Midbrain (tissue), 1 donor: ENCODE measurements at places on chromosomes 7 and 10.

GRCh38 chr7:12004581-12004980 lies 172.6 kb upstream of the THSD7A start:
- DNase-seq = no peak

DNA sequence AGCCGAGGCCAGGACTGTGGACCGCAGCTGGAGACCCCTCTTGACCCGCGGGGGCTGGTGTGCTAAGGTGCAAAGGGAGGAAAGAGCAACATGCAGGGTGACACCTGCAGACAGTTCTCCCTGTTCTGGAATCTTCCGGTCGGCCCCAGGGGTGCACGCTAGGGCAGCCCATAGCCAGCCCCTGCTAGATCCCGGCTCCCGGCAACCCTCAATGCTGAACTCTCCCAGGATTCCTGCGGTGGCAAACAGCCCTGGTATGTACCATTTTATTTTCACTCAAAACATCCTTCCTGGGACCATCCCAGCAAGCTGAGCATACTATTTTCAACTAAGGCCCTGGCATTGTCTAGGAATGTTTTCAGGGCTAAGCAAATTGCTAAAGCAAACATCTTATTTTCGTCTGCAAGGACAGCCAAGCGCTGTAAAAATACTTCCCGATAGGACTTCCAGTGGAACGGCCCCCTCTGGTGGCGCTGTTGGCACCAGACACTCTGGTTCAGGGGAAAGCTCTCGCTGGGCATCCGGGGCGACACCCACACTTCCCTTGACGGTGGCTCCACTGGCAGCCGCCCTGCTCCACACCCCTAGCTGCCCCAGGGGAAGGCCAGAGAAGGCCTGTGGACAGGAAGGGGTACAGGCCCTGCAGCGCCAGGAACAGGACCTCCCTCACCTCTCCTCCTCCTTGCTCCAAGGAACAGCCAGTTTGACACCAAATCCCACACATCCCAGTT lies 99.4 kb downstream of the CTBP2 start:
- DNase-seq = peak; percentile 90

GRCh38 chr7:66739477-66739876 lies 1.1 kb upstream of the RABGEF1 start:
- no peak for DNase-seq

GRCh38 chr7:66146701-66147100 lies 32.1 kb downstream of the CRCP start:
- DNase-seq = no peak

DNA sequence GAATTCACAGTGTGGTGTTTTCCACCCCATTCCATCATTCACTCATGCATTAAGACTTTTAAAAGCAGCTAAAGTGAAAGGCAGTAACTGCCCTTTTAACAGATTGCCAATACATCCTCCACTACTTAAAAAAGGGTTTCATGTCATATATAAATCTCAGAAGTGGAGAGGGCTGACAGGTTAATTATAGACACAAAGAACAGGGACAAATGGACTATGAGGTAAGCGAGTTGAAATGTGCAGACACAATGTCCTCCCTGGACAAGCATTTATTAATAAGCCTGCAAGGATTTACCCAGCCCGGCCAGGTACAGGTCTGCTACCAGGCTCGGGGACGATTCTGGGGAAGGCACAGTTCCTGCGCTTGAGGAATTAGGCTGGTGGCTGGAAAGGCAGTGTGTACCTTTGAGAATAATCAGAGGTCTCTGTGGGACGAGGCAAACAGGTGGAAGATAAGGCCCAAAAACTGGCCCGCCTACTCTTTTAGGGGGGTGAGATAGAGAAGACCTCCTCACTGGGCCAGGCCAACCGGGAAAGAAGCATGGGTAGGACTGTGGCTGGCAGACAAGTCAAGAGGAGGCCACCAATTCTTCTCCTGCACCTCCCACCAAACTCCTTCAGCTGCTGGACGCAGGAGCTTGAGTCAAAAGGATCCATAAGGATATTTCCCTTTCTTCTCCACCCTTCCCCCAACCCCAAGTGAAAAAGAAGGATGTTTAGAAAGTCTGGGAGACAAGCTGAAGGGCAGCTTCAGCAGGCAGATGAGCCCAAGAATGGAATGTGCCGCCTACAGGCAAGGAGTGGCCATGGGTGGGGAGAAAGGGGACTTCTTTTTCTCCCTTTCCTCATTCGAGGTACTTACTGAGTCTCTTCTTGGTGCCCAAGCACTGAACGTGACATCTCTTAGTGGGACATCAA lies 1.5 kb downstream of the PDLIM1 start:
- DNase-seq = no peak

GRCh38 chr7:121113288-121113687 lies 124.8 kb downstream of the CPED1 start:
- no peak for DNase-seq
